PC-3 (cell line): ENCODE measurements at places on chromosomes 12 and 14. TPM values are rescaled to one million over a fixed set of nuclear protein-coding genes. Genes with fewer than 3 reads are reported as not detected.

GRCh38 chr12:100895192-100895591 is 100.6 kb downstream of the ANO4 start:
- no peak for DNase-seq

Gene CD4
- 0.23 TPM in 1 of 2 replicates, not detected in the other for total RNA-seq

Gene AREL1
- total RNA-seq: 25.4 and 32.1 TPM in 2 replicates

GRCh38 chr14:77128414-77128891 is 13.1 kb downstream of the ZDHHC22 start:
- peak; percentile 88 for DNase-seq

Gene PLEK2
- 48.0 and 57.2 TPM in 2 replicates for total RNA-seq

Gene KRT85
- total RNA-seq: not detected in 2 replicates

DNA sequence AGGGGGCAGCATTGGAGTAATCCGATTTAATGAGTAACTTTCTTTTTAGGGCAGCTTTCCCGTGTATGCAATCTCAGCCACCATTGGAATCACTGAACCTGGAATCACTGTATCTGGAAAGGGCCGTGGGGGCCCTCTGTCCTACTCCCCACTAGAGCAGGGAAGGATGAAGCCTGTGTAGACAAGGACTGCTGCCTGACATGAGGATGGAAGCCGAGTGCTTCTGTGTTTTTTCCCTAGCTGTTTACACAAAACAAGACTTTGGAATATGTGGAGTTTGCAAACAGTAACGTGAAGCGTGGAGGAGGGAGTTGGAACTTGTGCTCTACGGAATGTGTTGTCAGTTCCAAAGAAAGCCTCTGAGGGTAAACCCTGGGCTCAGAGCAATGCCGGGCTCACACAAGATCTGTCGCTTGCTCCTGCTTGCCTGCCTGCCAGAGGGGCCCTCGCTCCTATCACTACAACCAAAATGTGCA is 32.4 kb upstream of the HDAC7 start:
- no peak for DNase-seq

GRCh38 chr14:37594238-37594970 is 645 bp downstream of the FOXA1 start:
- DNase-seq: peak; percentile 92

DNA sequence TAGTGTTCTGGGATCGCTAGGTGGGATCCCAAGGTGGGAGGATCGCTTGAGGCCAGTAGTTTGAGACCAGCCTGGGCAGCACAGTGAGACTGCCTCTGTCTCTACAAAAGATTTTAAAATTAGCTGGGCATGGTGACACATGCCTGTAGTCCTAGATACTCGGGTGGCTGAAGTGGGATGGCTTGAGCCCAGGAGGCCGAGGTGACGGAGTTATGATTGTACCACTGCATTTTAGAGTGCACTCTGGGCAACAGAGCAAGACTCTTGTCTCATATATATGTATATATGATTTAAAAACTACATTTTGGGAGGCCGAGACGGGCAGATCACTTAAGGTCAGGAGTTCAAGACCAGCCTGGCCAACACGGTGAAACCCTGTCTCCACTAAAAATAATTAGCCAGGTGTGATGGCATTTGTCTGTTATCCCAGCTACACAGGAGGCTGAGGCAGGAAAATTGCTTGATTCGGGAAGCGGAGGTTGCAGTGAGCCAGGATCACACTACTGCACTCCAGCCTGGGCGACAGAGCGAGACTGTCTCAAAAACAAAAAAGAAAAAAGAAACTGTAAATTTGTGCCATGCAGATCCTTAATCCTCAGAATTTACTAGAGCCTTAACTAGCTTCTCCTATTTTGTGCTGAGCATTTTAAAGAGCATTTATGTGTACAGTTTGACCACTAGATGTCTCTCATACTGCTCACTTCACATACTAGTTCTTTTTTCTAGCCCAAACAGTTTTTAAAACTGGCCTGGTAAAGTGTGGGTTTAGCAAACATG is 114.8 kb downstream of the MON2 start:
- peak; percentile 65 for DNase-seq

Gene SDSL
- 14.0 and 19.9 TPM in 2 replicates for total RNA-seq
